ENCODE measurements at places on chromosomes 11 and 22.

GRCh38 chr11:69538854-69539253 is 57.4 kb downstream of the LINC01488 start:
- no peak for DNase-seq

- peak; percentile 86 for DNase-seq
Observed at GRCh38 chr22:46116491-46116958, 33.8 kb upstream of the PPARA start.

DNA sequence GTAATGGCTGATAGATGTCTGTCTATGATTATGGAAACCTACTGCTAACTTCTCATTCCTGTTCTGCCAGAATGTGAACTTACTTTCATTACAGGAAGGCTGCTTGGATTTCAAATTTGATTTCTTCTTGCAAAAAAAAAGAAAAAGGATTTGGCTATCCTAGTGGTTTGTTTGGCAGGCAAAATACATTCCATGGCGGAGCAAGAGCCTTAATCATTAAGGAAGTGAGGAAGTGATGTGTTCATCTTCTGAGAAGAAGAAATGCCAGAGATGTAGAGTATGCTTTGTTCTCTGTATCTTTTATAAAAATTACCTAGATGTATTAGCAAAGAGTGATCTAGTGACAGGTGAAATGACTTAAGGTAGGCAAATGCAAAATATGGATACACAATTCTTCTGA is 356.3 kb downstream of the SOX6 start:
- DNase-seq = no peak

- DNase-seq = no peak
Observed at GRCh38 chr11:114082415-114082748, 22.9 kb downstream of the ZBTB16 start.

- no peak for DNase-seq
Observed at GRCh38 chr11:102138670-102139069, 28.4 kb downstream of the YAP1 start.

GRCh38 chr22:32788904-32789624 is 12.4 kb upstream of the TIMP3 start:
- no peak for DNase-seq

DNA sequence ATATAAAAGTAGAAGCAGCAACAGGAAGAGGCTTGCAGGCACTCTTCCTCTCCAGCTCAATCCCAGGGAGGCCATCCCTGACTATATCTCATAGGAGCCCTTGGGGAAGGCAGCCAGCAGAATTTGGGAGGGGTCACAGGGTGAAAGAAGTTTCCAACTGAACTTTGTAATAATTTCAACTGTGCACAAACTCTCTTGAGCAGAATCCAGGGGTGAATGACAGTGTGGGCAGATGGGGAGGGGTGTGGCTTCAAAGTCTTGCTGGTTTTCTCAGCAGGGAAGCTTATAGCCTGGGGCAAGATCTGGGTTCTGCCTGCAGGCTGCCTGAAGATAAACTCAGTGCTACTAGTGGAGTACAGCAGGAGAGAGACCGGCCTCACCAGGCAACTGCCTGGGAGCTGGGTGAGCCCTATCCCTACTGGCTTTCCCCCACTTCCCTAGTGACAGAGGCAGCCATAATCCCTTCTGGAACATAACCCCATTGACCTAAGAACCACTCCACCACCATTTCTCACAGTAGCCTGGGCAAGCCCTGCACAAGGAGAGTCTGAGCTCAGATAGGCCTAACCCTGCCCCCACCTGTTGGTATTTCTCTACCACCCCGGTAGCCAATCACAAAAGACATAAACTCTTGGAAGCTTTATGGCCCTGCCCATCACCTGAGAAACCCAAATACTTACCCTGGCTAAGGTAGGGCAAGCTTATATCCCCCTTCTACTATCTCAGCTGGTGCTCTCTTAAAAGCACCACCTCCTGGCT is 17.8 kb upstream of the TTC12 start:
- no peak for DNase-seq

DNA sequence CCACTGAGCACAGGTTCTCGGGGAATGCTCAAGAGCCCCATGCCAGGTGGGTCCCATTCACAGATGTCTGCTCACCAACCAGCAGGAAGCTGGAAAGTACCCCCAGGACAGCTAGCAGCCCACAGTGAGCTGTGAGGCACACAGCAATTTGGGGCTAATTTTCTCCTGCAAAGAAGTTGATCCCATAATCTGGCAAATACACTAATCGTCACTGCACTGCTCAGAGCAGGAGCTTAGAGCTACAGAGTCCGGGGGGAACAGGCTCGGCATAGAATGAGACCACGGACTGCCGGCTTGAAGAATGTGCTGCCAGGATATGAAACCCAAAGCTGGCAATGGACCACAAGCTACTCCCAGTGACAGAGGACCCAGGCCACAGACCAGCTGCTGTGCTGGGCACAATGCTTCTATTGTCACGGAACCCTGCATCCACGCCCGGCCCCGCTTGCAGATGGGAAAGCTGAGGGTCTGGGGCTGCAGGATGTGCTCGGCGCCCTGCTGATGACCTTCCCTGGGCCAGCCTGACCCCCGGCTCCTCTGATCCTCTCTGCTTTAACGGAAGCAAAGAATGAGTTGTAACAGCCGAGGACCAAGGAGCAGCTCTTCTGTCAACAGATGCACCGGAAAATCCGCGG is 239.7 kb downstream of the CTTN start:
- no peak for DNase-seq

GRCh38 chr22:32574958-32575910 is 100.6 kb downstream of the FBXO7 start:
- DNase-seq = no peak

GRCh38 chr11:106277484-106277883 is 200.0 kb downstream of the AASDHPPT start:
- DNase-seq = no peak

- no peak for DNase-seq
Observed at GRCh38 chr11:20739107-20739506, 69.7 kb downstream of the NELL1 start.

DNA sequence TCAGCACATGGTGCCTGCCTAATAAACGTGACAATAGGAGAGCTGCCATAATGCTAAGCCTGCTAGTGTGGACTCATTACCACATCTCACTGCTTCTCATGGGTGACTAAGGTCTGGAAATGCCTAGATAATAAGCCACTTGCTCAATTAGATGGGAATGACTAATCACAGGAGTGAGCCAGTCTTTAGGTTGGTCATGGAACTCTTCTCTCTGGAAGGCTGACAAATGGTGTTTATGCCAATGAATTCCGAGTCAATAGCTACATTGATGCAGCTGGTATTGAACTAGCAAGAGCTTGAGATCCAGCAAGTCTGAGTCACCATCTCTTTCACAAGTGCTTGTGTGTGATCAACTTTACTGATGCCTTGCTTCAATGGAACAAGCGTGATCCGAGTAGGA is 334.9 kb downstream of the OPCML start:
- no peak for DNase-seq

- peak; percentile 72 for DNase-seq
Observed at GRCh38 chr22:25564320-25564978, at the start of gene GRK3. TSS of gene GRK3 (plus strand) at chr22:25564675. CDS start at chr22:25565041, 366 bp downstream.

DNA sequence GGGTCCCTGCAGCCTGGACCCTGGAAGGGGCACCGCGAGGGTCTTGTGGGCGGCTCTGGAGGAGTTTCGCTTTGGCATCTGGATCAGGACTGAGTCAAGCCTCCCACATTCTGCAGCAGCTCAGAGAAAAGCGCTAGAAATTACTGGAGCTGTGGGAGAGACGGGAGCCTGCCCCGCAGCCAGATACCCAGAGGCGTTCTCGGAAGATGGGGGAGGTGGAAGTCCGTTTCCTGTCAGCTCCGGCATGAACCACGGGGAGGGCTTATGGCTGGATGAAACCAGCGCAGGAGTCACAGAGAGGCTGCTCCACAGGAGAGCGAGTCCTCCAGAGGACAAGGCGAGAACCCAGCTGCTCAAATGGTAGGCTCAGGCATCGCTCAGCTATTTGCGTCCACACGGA is 379.3 kb downstream of the OPCML start:
- no peak for DNase-seq

DNA sequence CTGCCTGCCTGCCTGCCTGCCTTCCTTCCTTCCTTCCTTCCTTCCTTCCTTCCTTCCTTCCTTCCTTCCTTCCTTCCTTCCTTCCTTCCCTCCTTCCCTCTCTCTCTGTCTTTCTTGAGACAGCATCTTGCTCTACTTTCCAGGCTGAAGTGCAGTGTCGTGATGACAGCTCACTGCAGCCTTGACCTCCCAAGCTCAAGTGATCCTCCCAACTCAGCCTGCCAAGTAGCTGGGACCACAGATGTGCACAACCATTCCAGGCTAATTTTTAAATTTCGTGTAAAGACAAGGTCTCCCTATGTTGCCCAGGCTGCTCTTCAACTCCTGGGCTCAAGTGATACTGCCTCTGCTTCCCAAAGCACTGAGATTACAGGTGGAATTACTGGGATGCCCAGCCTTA is 328.2 kb upstream of the SORL1-AS1 start:
- no peak for DNase-seq

DNA sequence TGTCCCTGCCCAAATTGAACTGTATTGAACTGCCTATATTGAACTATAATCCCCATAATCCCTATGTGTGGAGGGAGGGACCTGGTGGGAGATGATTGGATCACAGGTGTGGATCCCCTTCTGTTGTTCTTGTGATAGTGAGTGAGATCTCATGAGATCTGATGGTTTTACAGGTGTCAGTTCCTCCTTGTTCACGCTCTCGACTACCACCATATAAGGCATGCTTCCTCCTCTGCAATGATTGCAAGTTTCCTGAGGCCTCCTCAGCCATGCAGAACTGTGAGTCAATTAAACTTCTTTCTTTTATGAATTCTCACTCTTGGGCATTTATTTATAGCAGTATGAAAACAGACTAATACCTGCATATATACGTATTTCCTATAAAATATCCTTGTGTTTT is 206.5 kb upstream of the PDGFD start:
- DNase-seq = no peak

GRCh38 chr22:46108564-46109473 is 41.5 kb upstream of the PPARA start:
- no peak for DNase-seq

DNA sequence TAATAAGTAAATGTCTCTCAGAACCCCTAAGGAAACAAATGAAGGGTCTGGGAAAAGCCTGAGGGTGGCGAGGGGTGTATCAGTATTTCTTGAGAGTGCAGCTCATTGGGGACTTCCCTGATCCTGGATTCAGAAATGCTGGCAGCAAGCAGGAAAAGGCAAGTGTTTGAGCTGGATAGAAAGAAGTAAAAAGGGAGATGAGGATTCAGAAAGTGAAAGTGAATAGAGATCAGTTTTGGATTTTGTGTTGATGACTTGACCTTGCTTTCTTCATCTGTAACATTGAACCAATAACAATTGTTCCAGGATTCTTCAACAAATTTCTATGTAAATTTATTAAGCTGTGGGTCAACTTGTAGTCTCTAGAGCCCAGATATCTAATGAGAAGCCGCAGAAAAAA is 66.9 kb upstream of the CTSC start:
- no peak for DNase-seq

DNA sequence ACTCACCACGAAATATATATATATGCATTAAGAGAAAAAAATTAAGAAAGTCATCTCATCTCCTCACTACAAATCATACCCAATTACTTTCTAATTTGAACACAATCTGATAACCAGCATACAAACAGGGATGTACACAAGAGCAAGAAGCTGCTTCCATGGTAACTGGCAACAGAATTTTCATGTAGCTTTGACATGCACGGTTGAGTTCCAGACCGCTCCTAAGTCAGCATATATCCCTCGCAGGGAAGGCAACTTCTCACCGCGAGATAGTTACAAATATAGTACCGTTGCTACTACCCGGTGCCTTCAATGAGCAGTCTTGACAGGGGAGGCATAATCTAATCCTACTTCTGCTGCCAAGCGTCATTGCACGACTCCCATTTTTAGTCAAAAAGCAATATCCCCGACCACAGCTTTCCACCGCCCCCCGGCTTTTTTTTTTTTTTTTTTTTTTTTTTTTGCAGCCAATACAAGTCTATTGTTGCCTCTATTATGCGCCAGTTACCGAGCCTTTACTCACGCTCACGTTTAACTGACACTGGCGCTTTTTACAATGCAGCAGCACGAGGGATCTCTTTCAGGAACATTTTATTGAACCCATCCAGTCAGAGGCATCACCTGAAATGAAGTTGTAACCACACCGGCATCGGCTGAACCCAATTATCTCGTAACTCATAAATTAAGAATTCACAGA is 2.2 kb downstream of the CADM1 start:
- DNase-seq = no peak

- no peak for DNase-seq
Observed at GRCh38 chr22:46090036-46090591, 60.2 kb upstream of the PPARA start.

DNA sequence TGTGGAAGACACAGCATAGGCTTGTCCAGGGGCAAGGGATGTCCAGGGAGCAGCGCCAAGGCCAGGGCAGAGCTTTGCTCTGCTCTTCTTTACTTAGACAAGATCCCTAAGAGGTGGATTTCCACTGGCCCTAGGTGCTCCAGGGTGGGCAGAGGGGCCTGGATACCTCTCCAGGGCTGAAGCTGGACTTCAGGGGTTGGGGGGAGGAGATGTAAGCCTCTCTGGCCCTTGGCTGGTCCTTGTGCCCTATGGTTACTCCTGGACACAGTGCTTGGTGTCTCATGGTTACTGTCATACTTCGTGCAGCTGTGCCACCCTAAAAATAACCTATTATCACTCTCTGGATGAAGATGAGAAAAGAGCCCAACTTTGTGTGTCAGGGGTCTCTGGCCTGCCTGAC is 12.9 kb upstream of the KCNJ11 start:
- DNase-seq = no peak

- no peak for DNase-seq
Observed at GRCh38 chr11:4921796-4922195, 2.3 kb downstream of the OR51G1 start.

DNA sequence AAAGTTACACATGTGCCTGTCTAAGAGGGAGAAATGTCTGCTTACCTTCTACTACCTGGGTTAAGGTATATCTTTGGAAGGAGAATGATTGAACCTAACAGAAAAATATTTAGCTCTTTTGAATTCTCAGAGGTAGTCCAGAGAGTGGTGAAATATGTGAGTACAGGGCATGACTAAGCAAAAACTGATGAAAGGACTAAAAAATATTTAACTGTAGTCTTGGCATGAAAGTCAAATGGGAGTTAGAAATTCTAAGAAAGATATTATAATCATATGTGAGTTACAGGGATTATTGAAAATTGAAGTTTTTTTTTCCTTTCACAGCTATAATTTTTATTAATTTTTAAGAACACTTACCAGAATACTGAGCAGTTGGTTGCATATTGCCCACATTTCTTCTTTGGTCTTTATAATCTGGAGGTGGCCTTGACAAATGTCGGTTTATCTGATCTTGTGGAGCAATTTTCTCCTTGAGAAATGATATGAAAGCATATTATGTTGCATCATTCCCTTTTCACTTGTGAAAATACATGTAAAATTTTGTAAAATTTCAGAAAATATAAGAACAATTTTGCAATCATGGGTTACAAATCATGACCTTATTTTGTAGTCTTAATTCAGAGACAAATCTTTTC is 61.4 kb upstream of the MTMR2 start:
- DNase-seq = no peak

- no peak for DNase-seq
Observed at GRCh38 chr11:67700141-67700540, 25.7 kb upstream of the ALDH3B2 start.
